ENCODE measurements at places on chromosomes 2 and 18.

DNA sequence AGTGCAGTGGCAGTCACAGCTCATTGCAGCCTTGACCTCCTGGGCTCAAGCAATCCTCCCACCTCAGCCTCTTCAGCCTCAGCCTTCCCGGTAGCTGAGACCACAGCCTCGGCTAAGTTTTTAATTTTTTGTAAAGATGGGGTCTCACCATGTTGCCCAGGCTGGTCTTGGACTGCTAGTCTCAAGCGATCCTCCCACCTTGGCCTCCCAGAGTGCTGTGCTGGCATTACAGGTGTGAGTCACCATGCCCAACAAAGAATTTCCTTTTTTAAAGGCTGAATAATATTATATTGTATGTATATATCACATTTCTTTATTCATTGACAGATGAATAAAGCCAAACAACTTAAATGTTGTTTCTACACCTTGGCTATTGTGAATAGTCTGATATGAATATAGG lies 42.5 kb downstream of the MOB4 start:
- DNase-seq = peak; percentile 12

GRCh38 chr2:209556354-209556961 lies 132.6 kb downstream of the MAP2 start:
- DNase-seq = peak; percentile 63

GRCh38 chr2:54364409-54364808 lies 91.7 kb upstream of the SPTBN1 start:
- no peak for DNase-seq

GRCh38 chr2:72951303-72952095 lies 34.2 kb downstream of the EMX1 start:
- DNase-seq = no peak

- no peak for DNase-seq
Observed at GRCh38 chr2:197838579-197838978, 34.2 kb downstream of the PLCL1 start.

GRCh38 chr18:37272226-37272625 lies 293.4 kb downstream of the CELF4 start:
- no peak for DNase-seq

GRCh38 chr2:56008661-56009431 lies 85.3 kb upstream of the EFEMP1 start:
- peak; percentile 46 for DNase-seq

DNA sequence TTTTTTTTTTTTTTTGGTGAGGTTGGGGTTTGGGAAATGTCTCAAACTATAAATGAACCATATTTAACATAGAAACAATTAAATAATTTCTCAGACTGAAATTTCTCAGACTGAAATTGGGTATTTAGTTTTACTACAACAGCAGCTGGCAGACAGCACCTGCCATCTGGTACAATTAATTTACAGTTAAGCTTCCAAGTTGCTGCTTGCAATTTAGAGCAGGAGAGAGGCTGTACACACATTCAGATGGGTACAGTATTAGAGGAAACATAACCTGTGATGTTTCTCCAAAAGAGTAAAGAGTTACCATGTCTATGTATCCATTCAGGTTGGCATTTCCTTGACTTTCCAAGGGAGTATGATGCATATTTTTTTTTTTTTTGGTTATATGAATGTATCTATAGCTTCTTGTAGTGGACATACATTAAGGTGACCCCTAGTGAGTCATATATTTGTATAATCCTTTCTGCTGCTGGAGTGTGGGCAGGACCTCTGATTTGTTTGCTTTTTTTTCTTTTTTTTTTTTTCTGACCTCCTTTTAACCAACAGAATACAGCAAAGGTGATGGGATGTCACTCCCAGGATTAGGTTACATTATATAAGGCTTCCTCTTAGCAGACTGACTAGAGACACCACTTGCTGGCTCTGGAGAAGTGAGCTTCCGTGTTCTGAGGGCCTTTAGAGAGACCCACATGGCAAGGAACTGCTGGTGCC lies 201.7 kb downstream of the PTH2R start:
- DNase-seq = no peak

GRCh38 chr2:136376211-136376610 lies 258.3 kb upstream of the CXCR4 start:
- no peak for DNase-seq

GRCh38 chr18:41490861-41491260 lies 464.2 kb upstream of the PIK3C3 start:
- DNase-seq = no peak

DNA sequence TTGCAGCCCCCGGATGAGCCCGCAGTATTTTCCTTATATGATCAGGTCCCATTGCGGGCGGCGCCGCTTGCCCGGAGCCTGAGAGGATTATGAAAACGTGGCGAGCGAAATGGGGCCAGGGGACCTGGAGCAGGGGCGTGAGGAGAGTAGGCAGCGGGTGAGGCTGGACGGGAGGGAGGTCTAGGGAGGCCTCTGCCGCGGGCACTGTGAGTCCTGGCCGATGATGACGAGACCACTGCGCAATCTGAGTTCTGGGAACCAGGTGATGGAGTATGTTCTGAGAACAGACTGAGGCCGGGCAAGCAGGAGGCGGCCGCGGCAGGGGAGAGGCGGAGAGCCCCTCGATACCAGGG lies 790 bp upstream of the ACAA2 start:
- peak; percentile 64 for DNase-seq

DNA sequence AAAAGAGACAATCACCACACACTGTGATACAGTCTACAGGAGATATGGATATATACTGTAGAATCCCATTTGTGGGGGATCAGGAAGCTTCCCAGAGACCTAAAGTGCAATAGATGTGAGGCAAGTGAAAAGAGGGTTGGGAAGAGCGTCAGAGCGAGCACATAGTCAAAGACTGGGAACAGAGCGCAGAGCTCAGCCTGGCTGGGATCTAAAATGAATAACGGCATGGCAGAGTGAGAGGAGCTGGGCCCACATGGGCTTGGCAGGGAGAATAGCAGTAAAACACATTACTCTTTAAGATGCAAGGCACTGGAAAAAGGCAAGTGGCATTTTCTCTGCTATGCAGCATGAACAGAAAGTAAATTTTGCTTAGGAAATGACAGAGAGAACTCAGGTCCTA lies 52.4 kb upstream of the BCL11A start:
- DNase-seq = no peak

GRCh38 chr2:222982010-222982908 lies 69.7 kb upstream of the KCNE4 start:
- peak; percentile 70 for DNase-seq

DNA sequence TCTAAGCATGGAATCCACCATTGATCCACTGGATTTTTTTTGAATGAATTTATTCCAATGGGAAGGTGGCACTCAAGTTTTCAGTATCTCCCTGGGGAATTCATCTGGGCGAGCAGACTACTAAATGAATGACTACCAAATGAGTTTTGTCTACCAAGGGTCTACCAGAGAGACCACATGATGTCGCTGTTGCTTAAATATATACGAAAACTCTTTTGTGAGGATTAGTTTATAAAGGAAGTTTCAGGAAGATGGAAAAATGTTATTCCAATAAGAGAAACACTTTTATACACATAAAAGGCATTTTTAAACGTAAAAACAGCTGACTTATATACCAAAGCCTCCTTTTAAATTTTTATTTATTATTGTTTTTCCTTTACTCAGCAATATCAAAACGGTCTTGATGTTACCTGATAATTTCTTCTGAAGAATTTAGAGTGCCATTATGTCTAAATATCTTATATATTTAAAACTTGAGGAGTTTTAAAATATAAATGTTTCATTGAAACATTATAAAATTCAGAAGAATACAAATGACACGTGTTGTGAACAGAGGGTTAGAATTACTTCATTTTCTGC lies 139.7 kb downstream of the HRH4 start:
- peak; percentile 42 for DNase-seq

GRCh38 chr2:23505218-23505983 lies 120.4 kb downstream of the KLHL29 start:
- no peak for DNase-seq

GRCh38 chr2:2253172-2254016 lies 77.7 kb downstream of the MYT1L start:
- no peak for DNase-seq
